ENCODE measurements at places on chromosomes 6 and 20.

GRCh38 chr6:36752886-36753506, 55.4 kb downstream of the RAB44 start:
- no peak for DNase-seq

DNA sequence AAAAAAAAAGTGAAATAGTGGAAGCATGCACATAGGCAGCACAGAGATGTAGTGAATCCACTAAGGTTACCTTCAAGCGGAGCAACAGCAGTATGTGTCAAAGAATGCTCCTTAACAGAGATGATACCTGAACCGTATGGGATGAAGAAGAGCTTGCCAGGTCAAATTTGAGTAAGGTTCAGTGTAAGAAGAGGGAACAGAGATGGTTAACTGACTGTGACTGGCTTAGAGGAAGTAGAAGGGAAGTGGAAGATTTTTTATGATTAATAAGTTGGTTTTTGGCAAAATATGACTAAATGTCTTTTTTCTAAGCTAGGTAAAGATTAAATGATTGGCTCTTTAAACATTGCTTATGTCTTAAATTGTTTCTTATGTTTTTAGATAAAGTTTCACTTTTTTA, 52.6 kb upstream of the C20orf144 start:
- no peak for DNase-seq

DNA sequence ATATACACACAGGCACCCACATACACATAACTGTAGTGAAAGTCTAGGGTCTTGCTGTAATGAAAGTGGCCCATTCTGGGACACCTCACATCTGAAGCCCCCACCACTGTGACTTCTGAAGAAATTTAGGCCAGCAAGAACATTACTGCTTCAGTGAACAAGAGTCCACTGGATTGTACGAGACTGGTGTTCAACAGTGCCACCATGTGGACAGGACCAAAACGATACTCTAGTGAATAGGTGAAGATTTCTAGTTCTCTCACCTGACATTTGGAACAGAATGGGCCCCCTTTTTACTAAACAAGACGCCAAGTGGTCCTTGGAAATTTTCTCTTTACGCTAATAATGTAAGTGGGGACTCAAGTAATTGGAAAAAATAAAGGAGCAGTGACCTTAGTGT, 156.9 kb downstream of the MAFB start:
- no peak for DNase-seq

GRCh38 chr20:32195581-32195980, 12.0 kb downstream of the PLAGL2 start:
- DNase-seq = no peak

- no peak for DNase-seq
Observed at GRCh38 chr6:84074988-84075781, 41.6 kb downstream of the MRAP2 start.

GRCh38 chr6:169172456-169172855, 81.2 kb downstream of the THBS2 start:
- no peak for DNase-seq

GRCh38 chr6:25297039-25297441, 17.9 kb downstream of the CARMIL1 start:
- no peak for DNase-seq

- no peak for DNase-seq
Observed at GRCh38 chr6:40249935-40250334, 315.7 kb upstream of the MOCS1 start.

DNA sequence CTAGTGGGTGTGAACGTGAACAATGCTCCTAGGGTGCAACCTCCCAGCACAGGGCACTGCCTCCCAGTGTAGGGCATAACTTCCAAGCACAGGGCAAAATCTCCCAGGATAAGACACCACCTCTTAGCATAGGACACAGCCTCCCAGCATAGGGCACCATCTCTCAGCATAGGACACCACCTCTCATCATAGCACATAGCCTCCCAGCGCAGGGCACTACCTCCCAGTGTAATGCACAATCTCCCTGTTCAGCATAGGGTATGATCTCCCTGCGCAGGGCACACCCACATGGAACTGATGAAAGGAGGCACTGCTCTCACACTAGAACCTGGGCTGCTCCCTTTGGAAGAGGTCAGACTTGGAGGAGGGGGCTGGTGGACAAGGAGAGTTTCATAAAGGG, 21.3 kb upstream of the CST1 start:
- no peak for DNase-seq

GRCh38 chr6:167044696-167045095, 45.5 kb downstream of the CEP43 start:
- no peak for DNase-seq

DNA sequence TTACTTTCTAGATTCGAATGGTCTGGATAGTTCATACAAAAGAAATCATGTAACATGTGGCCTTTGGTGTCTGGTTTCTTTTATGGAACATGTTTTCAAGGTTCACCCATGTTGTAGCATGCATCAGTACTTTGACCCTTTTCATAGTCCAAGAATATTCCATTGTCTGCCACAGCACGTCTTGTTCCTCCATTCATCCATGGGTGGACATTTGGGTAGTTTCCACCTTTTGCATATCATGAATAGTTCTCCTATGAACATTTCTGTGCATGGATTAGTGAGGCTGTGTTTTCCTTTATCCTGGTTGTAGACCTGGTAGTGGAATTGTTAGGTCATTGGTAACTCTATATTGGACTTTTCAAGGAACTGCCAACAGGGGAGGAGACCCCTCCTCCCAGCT, 31.7 kb downstream of the GSTA3 start:
- DNase-seq = no peak

DNA sequence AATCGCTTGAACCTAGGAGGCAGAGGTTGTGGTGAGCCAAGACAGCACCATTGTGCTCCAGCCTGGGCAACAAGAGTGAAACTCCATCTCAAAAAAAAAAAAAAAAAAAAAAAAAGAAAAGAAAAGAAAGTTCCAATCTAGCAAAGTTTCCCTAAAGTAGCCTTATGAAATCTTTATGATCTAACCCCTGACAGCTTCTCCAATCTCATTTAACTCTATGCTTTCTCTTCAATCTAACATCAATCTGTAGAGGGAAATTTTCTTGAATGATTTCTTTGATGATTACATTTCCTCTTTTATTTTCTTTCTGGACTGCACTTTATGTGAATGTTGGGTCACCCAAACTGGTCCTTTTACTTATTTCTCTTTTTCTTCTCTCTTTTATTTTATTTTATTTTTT, 2.2 kb upstream of the SLC18B1 start:
- no peak for DNase-seq

GRCh38 chr6:139275279-139276055, 16.3 kb downstream of the TXLNB start:
- no peak for DNase-seq

- DNase-seq = no peak
Observed at GRCh38 chr20:33812152-33812849, 1.2 kb downstream of the CHMP4B start.

- DNase-seq = no peak
Observed at GRCh38 chr6:27495386-27496135, 22.7 kb upstream of the ZNF184 start.

DNA sequence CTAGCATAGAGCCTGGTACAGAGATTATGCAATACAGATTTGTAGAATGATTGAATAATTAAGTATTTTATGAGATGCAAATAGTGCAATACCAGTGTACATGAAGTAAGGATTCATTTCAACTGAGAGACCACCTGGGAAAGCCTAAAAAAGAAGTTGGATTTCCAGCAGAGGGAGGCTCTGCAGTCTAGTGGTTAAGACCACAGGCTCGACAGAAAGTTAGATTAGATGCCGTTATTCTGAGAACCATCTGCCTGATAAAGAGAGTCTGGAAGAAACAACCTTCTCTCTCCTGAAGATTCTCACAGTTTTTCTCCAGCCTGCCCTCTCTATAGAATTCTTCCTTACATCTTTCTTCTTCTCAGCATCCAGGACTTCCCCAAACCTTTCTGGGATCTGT, 13.6 kb upstream of the TNFRSF21 start:
- no peak for DNase-seq

DNA sequence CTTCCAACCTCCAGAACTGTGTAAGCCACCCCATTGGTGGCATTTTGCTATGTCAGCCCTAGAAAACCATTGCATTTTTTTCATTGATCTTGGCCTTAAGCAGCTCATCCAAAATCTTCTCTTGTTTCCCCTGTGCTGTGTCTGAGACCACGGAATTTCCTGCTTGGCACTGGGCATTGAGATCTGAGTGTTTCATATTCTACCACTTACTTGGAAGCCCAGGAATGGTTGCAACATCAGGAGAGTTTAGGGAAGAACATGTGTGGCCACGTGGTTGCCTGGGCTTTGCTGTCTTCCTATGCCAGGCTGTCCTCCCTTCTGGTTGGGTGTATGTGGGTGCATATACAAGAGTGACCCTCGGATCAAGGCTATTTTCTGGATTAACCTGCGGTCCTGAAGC, 139.3 kb upstream of the PMEPA1 start:
- no peak for DNase-seq

- DNase-seq = no peak
Observed at GRCh38 chr6:142947714-142948480, 2.9 kb upstream of the HIVEP2 start.

- no peak for DNase-seq
Observed at GRCh38 chr20:13397300-13397724, 176.2 kb downstream of the ISM1 start.
